Stimulated activated CD8-positive, alpha-beta memory T cell treated with anti-CD3 and anti-CD28 coated beads, Interleukin-7, amount 100 ng/mL, for 1 hour (primary cell): ENCODE measurements at places on chromosomes 4 and X.

DNA sequence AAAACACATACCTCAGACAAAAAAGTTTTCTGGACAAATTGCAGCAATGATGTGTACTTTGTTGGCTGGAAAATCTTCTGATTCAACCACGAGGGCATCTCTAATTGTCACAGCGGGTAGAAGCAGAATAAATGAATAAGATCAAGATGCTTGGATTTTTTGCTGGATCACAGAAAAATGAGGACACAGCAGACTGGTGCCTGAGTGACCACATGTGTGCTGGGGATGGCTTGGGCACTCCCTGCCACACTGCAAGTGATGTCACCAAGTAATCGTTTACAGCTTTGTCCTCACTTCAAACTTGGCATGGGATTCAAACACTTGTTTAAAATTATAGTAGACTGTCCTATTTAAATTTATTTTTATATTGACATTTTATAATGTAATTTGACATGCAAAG lies 557.0 kb downstream of the SPRY1 start:
- DNase-seq = no peak

DNA sequence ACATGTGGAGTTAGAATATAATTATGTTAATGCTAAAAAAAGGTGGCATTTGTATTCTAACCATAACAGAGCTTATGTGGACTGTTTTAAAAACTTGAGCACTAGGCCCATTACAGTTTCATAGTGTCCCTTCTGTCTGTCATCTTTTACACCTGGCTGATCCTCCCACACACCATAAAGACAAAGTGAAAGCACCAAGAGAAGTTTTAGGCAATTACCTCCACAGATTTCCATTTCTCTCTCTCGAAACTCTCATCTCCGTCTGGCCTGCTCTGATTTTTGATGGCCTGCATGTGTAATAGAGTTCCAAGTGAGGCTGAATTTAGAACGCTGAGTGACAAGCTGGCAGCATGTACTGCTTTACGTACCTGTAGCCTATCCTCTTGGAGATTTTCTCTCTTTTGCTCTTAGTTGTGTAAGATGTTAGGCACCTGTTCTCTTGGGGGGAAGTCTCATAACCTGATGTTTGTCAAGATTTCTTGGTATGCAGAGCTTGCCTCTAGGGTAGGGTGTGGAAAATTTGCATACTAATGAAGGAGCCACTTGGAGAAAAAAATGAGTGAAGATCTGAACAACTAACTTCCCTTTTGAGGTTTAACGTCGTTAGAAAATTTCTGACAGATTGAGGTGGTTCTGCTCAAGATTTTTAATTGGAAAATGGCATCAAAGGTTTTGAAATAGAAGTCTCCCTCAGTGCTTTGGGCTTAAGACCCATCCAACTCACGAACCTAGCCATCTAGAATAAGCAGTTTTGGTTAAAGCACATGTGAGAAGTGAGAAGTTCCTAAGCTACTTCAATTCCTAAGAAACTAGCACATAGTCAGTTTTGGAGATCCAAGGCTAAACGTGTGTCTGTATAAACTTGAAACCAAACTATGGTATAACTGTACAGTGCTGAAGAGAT lies 57.6 kb upstream of the RAP1GDS1 start:
- DNase-seq = no peak

DNA sequence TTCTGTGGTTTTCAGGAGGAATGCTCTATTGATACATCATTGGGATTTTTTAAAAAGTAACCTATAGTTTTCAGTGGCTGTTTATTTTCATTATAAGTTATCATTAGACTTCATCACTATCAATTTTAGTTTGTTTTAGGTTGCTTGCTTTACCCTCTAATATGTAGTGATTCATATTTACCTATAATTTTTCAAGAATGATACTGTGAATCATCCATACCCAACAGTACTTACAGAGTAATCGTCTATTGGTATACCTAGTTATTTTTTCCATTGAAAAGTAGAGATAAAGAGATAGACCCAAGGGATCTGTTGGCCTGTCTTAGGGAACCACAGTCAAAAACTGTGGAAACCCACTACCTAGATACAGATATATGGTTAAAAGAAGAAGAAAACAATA lies 83.3 kb downstream of the KLHL34 start:
- no peak for DNase-seq

- no peak for DNase-seq
Measured at GRCh38 chr4:114807759-114808404, 209.3 kb downstream of the UGT8 start.

GRCh38 chrX:72123471-72124185 lies 8.1 kb downstream of the RTL5 start:
- no peak for DNase-seq

- DNase-seq = no peak
Measured at GRCh38 chr4:1250527-1250812, 1.5 kb upstream of the CTBP1 start.

DNA sequence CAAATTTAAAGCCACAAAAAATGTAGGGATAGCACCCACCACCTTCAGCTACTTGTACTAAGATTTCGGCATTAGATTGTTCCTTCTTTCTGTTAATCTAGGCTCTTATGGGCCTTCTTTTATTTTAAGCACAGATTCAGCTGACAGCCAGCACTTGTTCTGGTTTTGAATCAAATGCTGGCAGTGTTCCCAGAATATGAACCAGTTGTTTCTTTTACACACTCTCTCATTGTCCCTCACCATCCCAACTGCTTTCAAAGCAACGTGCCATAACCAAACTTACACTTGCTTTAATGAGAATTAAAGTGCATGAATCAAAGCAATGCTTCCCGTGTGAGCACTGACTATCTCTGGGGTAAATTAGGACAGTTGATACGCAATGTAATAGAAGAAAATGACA lies 744.5 kb upstream of the FAM241A start:
- DNase-seq = no peak

DNA sequence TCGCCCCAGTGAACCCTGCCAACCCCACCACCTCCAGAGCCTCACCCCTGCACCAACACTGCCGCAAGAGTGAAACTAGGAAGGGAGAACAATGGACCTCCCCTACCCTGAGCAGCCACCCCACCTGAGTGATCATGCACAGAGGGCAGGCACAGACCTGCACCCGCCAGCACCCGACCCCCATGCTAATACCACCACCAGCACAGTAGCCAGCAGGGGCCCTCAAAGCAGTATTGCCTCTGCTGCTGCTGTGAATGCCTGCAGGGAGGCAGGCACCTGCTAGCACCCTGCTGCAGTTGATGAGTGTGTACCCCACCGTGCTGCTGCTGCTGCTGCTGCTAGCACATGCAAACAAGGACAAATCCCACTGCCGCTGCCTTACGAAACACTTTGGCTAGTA lies 100.1 kb downstream of the RAB28 start:
- no peak for DNase-seq

GRCh38 chrX:40062525-40063155 lies 35.1 kb downstream of the BCOR start:
- DNase-seq = no peak

GRCh38 chrX:17584248-17584681 lies 153.0 kb upstream of the SCML1 start:
- DNase-seq = no peak

GRCh38 chr4:84167564-84167963 lies 331.5 kb downstream of the NKX6-1 start:
- no peak for DNase-seq

DNA sequence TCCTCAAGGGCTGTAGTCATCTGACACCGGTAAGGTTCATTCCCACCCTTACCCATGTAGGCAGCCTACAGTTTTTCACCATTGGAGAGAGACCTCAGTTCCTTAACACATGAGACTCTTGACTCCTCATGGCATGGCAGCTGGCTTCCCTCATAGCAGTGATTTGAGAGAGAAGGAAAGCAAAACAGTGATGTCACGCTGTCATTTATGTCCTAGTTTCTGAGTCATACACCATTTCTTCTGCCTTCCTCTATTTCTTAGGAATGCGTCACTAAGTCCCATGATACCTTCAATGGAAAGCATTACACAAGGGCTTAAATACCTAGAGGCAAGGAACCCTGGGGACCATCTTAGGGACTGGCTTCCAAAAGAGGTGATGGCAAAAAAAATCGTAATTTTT lies 226.1 kb downstream of the SPCS3 start:
- DNase-seq = no peak

GRCh38 chr4:145530189-145530588 lies 48.5 kb downstream of the SMAD1 start:
- DNase-seq = no peak

GRCh38 chr4:95050980-95051701 lies 293.4 kb downstream of the BMPR1B start:
- no peak for DNase-seq

DNA sequence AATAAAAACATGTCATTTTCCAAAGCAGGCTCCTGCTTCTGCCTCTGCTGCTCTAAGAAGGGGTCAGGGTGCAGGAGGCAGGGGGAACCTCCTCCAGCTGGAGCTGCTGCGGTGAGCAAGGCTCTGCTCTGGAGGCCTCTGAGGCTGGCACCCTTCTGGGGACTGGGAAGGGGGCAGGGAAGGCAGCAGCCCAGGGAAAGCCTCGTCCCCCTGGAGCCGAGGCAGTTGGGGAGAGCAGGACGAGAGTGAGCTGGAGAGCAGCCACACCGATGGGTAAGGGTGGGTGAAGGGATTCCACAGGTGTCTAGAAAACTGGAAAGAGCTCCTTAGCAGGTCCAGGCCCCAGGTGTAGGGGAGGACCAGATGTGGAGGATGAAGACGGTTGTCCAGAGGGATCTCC lies 2.0 kb upstream of the CTAG2 start:
- no peak for DNase-seq

DNA sequence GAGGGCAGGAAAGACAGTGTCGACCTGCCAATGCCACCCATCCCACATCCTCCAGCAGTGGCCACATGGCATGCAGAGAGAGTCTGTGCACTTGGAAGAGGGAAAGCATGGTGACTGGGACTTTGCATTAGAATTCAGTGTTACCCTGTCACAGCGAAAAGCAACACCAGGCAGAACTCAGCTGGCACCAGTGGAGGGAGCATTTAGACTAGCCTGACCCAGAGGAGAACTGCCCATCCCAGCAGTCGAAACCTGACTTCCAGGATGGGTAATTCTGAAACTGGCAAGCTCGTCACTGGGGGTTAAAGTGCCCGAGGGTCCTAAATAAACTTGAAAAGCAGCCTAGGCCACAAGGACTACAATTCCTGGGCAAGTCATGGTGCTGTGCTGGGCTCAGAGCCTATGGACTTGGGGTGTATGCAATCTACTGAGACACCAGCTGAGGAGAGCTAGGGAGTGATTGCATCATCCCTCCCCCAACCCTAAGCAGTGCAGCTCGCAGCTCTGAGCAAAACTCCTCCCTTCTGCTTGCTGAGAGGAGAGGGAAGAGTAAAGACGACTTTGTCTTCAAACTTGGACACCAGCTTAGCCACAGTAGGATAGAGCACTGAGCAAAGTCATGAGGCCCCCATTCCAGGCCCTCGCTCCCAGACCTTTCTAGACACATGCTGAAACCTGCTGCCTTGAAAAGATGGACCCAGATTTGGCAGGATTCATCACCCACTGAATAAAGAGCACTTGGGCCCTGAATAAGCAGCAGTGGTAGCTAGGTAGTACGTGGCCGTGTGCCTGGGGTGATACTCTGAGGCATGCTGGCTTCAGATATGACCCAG lies 68.8 kb downstream of the DDX60L start:
- DNase-seq = no peak

DNA sequence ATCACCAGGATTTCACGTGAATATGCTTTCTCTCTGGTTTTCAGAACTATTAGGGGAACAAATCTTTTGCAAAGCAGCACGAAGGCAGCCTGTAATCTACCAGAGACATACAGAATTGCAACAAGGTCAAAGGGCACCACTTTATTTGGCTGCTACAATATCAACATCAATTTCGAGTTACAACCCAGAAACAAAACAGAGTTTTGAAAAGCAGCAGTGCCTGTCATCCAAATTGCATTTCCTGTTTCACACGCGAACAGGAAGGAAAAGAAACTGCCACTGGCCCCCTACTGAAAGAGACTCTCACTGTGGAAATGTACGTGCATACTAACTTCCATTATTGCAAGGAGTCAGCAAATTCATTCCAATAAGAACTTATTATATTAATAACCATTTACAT lies 17.1 kb upstream of the C1QTNF7 start:
- DNase-seq = no peak

- DNase-seq = no peak
Measured at GRCh38 chrX:115058276-115058675, 40.9 kb upstream of the IL13RA2 start.

- DNase-seq = no peak
Measured at GRCh38 chrX:3526731-3527130, 180.3 kb upstream of the MXRA5 start.

DNA sequence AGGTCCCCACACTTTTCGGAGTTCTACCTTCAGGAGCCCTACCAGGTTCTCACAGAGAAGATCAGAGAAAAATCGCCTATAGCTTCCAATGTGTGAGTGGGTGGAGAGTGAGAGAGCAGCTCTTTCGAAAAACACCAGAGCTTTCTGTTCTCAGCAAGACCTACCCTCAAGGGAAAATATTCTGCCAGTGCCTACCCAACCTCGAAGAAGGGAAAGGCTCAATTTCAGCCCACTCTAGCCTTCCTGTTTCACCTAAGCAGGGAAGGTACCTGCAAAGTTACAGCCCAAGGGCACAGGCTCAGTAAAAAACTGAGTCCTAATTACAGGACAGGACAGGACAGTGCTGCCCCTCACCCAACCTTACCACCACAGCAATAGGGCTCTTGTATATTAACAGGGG lies 104.0 kb upstream of the WDR17 start:
- no peak for DNase-seq

GRCh38 chrX:51931566-51932150 lies 38.2 kb downstream of the MAGED1 start:
- DNase-seq = no peak

DNA sequence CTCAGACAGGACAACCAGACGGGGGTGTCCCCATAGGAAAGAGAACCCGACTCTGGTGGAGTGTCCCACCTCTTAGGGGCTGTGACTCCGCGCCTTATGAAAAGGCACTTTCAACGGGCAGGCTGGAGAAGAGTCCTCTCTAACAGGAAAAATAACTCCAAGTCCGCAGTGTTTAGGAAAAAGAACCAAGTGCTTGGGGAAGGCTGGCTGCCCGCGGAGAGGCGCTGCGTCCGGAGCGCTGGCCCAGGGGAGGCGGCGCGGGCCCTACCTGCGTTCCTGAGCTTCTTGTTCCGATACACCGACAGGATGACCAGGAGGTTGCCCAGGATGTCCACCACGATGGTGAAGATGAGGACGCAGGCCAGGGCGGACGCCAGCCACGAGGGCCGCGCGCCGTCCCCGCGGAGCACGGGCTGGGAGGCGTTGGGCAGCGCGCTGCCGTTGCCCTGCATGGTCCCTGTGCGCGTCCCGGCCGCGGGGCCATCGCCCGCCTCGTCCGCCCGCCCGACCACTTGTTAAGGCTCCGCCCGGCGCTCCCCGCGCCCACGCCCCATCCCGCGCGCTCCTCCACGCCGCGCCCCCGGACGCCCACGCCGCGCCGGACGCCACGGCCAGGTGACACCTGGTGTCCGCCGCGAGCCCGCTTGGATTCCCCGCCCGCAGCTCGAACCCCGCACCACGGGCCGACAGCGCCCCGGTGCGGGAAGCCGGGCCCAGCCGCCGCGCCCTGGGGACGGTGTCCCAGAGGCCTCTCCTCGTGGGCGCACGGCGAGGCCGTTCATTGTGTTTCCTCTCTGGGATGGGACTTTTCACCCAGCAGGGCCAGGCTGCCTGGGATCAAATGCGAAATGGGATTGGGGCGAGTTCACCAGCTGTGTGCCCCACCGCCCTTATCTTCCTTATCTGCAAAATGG lies at the start of gene MTNR1A:
Gene MTNR1A, minus strand, starts transcription at position 654 of the 914 bp plus-strand sequence. Its CDS starts 202 bp downstream, at position 452.
- no peak for DNase-seq
